ENCODE measurements at places on chromosomes 5 and 9.

DNA sequence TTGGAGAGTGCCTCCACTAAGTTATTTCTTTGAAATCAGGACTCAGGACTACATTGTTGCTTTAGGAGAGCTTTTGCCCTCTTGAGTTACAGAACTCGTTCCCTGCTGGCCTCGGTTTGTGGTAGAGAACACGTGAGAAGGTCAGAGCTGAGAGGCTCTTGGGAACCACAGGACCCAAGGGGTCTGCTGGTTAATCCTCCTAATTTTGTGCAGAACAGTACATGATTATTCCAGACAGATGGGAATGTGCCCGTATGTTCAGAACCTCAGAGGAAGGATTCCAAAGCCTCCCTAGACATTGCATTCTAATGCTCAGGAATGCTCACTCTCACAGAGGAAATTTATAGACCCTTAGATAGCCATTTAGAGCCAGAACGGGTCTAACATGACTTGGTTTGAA is 25.2 kb upstream of the BASP1 start:
- DNase-seq, result no peak

GRCh38 chr9:99351647-99352046 is 129.6 kb downstream of the SEC61B start:
- no peak for DNase-seq

- peak; percentile 72 for DNase-seq
Observed at GRCh38 chr9:13443346-13444244, 164.1 kb upstream of the MPDZ start.

DNA sequence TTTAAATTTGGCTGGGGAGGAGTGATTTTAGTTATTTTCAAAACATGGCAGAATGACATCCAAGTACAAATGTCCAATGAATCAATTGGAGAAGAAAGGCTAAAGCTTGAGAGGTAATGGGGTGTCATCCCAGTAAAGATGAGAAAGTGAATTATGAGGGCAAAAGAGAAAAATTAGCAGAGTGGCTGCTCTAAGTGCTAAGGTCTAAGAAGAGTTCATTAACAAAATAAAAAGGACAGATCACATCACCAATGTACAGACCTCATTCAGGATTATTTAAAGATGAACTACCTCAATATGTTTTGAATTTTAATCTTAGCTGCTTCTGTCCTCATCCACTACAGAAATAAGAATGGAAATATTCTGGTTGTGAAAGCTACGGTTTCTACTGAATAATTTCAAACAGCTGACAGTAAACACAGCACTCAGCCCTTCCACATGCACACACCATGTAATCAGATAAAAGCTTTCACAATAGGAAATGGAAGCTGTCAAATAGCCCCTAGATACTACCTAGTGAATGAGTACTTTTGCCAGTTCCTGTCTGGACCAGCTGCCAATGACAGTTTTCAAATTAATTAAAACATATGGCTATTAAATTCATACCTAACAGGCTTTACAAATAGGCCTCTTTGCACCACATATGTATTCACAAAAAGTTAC is 171.5 kb downstream of the SSBP2 start:
- peak; percentile 31 for DNase-seq

DNA sequence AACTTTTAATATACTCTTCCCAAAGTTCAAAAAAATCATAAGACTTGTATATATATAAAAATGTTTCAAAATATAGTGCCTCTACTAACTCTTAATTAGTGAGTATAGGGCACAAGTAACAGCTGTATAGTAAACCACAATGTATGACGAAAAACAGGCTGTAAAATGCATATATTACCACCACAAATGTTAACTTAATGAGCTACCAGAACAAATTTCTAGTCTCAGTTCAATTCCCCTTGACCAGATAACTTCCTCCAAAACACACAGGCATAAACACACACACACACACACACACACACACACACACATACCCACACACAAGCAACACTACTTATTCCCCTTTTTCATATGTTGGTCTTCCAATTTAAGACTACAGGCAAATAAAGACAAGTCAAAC is 78.8 kb downstream of the FBXL17 start:
- no peak for DNase-seq

DNA sequence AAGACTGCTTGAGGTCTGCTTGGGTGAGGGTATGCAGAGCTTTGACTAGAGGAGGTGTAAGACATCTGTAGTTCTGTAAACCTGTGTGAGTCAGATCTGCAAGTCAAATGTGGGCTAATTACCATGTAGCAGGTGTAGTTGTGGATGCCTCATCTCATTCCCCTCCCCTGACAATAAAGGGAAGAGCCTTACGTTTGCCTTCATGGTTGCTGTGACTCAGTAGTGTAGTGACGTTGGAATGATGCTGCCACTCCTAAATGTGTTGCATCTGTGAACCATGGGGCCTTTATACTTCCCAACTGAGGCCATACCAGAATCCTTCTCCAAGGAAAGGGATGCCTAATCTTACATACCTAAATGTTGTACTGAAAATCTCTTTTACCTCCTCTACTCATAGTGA is 26.0 kb downstream of the PRDM6 start:
- no peak for DNase-seq

DNA sequence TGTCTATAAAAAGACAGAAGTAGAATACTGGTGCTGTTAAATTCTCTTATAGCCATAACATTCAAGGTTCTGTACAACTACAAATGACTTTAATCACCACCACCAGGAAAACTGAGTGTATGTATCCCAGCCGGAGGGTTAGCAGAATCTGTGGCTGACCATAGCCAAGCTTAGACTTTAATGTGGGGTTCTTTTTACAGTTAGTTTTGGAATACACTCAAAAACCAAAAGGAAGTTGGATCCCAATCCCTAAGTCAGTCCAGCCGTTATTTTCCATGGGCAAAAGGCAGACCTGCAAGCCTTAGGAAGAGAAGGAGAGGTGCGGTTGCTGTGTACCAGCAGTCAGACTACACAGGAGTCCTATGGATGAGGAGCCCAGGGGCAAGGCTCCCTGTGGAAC is 179.8 kb downstream of the ENC1 start:
- no peak for DNase-seq

DNA sequence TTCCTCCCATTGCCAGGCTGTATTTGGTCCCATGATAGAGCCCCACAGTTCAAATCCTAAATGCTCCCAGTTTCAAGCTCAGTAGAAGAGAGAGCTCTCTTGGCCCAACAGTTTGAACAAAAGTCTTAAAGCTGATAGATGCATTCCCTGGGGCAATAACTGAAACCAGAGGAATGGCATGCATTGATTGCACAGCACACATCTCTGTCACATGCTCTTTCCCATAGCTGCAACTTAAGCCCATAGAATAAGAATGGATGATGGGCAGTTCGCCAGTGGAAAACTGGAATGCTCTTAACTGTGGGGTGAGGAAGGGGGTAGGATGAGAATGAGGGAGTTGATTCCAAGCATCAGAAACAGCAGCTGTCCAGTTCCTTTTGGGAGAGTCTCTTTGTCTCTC is 1942.4 kb upstream of the WWC1 start:
- no peak for DNase-seq

DNA sequence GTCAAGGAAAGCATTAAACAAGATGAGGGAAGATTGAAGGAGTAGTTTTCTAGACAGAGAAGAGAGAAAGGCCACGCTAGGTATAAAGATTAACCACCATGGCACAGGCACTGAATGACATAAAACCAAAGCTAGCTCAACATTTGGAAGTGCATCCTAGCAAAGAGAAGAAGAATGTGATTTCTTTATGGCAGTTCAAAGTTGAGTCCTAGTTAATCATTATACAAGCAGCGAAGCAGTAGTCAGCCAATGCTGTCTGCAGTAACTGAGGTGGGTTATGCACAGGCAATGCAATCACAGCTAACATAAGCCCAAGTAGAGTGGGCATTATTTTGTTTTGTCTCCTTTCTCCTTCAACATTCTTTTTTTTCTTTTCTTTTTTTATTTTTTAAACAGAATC is 24.0 kb upstream of the ANKRD31 start:
- no peak for DNase-seq

DNA sequence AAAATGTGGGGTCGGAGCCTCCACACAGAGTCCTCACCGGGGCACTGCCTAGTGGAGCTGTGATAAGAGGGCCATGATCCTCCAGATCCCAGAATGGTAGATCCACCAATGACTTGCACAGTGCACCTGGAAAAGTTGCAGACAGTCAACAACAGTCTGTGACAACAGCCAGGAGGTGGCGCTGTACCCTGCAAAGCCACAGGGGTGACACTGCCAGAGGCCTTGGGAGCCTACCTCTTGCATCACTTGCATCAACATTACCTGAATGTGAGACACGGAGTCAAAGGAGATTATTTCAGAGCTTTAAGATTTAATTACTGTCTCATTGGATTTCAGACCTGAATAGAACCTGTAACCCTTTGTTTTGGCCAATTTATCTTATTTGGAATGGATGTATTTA is 614.1 kb upstream of the CDH9 start:
- DNase-seq, result no peak

GRCh38 chr9:126973651-126974529 is 59.3 kb downstream of the RALGPS1 start:
- DNase-seq, result no peak

GRCh38 chr9:114681594-114682332 is at the start of gene TEX48:
Gene TEX48 (minus strand): TSS chr9:114682192. CDS start chr9:114671723, 10,469 bp downstream.
- DNase-seq, result no peak

DNA sequence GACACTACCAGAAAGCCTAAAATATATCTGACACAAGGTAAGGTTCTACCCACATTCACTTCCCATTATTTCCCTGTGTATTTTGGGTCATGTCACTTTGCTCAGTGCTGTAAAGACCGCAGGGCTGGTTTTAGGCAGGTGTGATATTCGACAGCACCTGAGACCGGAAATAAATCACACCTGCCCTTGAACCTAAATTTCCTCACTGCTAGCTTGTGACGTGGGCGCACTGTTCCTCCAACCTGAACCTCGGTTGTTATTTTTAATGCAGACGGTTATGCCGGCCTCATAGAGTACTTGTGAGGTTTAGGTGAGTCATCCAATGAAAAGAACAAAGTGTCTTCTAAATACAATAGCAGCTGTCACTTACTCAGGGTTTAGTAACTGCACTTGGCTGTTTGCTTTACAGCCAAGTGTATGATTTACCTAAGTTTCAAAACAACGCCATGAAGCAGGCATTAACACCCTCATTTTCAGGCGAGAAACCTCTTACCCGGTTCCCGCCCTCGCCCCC is 20.7 kb upstream of the ZNF782 start:
- DNase-seq, result no peak

DNA sequence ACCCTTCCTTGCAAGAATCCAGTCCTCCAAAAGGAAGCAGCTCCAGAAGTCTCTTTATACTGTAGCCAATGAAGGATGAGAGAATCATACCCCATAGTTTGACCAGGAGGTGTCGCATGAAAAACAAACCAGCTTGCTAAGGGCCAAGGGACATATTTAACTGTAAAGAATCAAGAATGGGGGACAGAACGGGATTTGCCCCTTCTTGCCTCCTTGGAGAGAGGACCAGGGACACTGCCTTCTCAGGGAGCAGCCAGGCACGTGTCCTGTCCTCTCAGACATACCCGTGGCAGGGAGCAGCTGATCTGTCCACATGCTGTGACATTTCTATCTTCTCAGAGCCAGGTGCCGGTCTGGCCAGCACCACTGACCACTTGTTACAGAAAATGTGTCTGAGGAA is 11.7 kb downstream of the PRUNE2 start:
- DNase-seq, result no peak

DNA sequence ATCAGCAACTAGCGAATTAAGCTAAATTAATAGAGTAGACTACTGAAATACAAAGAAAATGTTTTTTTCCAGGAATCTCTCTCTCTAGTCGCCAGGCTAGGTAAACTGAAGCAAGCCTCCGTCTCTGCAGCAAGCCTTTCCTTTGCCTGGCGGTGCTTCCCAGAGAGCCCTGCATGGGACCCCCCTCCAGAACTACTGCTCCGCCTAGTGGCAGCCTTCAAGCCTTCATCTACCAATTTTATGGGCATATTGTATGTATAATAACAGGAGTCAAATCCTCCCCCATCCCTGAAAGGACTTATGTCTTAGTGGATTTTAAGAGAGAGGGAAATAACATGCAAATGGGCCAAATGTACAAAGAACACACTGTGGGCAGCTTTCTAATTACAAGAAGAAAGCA is 241.9 kb downstream of the SAXO1 start:
- peak; percentile 40 for DNase-seq

GRCh38 chr5:166024970-166025369 is 2266.5 kb upstream of the WWC1 start:
- DNase-seq, result no peak

GRCh38 chr5:177495243-177496060 is 2.0 kb downstream of the PDLIM7 start:
- DNase-seq, result no peak

Measured in spinal cord (tissue), 10 donors.